CD4-positive, CD25-positive, alpha-beta regulatory T cell (primary cell): ENCODE measurements at places on chromosomes 16 and 17. TPM values are rescaled to one million over a fixed set of nuclear protein-coding genes. Genes with fewer than 3 reads are reported as not detected.
A peak's percentile ranks its signal among the peaks of the same experiment; 100 is the strongest.

The SLC25A10 gene
- total RNA-seq = 2.5 TPM

DNA sequence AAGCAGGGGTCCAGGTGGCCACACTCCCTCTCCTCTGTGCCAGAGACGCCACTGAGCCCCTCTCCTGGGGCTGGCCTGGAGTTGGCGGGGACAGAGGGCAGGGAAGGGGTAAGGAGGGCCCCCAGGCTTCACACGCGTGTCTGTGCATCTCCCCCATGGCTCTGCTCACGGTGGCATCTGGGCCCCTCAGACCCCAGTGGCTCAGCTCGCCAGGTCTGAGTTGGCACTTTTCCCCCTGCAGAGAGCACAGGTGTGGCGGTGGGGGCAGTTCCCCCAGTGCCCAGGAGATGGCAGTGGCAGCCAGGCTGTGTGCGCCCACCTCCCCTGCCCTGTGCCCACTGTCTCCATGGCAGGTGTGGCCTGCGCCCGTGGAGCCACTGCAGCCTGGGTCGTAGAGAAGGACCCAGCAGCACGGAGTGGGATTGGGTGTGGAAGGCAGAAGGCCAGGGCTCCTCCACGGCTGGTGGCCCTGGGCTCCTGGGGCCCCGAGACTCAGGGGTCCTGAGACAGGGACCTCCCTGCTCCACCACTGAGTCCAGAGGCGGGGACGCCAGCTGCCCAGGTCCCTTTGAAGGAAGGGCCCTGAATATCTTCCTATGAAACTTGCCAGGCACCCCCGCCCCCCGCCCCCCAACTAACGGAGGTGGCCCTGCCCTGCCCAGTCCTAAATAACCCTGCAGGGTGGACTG is 4.3 kb upstream of the APRT start:
- peak; percentile 45 for DNase-seq

- DNase-seq = no peak
These were observed 41.1 kb upstream of the C16orf82 start for GRCh38 chr16:27025581-27025980.

DNA sequence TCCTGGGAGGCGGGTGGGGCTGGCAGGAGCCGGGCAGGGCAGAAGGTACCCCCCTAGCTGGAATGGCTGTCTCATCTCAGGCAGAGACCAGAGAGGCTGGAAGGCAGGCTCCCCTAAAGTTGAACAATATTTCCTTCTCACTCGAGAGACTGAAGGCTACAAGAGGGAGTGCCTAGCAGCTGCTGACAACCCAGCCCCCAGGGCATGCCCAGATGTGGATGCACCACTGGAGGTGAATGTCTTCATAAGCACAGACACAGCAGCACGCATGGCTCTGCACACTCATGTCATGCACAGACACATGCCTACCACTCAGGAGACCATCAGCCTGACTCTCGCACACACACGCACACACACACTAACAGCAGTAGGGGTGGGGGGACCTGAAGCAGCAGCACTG is 179.0 kb downstream of the CCT6B start:
- DNase-seq = no peak

The TBC1D3I gene
- 1.4 TPM for total RNA-seq

DNA sequence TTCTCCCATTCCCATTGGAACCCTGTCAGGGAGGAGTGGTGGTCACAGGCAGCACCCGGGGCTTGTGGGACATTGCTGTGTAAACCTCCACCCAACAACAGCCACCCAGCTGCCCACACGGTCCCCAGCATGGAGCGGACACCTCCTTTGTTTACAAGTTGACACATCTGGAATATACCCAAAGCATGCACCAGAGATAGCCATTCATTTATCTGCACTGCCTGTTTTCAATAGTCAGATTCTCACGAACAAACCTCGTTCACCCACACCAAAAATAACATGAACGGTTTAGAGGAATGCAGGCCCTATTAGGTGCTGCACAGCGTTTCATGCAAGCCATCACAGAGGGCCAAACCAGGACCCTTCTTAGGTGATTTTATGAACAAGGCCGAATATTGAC is 244.8 kb downstream of the FOXL1 start:
- DNase-seq = no peak

The HOXB8 gene
- not detected for total RNA-seq

DNA sequence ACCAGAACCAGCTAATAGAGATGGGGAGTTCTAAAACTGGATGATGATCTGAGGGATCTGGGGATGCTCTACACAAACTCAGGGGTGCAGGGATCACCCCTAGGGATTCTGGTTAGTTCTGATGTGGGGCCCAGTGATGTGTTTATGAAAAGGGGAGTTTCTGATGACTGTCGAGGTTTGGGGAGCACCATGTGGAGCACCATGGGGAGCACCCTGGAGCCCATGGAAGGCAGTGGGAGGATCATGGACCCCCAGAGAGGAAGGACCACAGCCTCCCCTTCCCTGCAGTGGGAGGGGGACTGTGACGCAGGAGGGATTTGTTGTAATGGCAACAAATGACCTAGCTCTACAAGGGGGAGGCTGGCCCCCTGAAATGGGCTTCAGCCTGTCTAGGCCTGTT is 18.4 kb downstream of the PIMREG start:
- no peak for DNase-seq

GRCh38 chr16:1713331-1713730 is 7.3 kb downstream of the MAPK8IP3 start:
- DNase-seq = no peak

DNA sequence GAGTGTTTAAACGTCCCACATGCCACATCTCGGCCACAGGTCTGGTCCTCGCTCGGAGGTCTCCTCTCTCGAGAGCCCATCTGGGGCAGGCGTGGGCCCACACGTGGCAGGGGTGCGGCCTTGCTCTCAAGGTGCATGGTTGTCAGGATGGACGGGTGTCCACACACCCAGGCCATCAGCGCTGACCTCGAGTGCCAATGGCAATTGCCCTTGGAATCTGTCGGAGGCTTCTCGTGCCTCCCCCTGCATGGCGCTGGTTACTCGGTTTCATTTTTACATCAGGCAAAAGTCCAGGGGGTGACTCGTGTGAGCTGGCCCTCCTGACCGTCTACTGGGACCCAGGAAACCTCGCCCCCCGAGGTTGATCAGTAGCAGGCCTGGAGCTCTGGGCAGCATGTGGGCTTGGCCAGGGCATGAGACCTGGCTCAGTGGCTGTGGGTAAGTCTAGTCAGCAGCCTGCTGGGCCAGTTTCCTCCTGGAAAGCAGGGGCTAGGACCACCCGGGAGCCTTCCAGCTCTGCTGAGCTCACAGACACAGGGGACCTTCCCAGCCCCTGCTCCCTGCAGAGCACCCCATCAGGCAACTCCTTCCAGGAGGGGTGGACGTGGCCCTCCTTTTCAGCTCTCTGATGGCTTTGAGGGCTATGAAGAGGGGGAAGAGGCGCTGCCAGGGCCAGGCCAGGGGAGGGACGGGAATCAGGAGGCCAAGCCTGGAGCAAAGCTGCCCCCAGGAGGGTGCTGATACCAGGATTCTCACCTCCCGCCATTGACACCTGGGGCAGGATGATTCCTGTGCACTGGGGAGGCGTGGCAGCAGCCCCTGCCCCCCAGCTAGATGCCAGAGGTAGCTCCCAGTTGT is 3.7 kb upstream of the ZNF469 start:
- no peak for DNase-seq

GRCh38 chr16:68642047-68642435 is 3.1 kb upstream of the CDH3 start:
- DNase-seq = no peak

- DNase-seq = no peak
These were observed 284.3 kb upstream of the CDH11 start for GRCh38 chr16:65406116-65406515.

The KIF2B gene
- not detected for total RNA-seq

DNA sequence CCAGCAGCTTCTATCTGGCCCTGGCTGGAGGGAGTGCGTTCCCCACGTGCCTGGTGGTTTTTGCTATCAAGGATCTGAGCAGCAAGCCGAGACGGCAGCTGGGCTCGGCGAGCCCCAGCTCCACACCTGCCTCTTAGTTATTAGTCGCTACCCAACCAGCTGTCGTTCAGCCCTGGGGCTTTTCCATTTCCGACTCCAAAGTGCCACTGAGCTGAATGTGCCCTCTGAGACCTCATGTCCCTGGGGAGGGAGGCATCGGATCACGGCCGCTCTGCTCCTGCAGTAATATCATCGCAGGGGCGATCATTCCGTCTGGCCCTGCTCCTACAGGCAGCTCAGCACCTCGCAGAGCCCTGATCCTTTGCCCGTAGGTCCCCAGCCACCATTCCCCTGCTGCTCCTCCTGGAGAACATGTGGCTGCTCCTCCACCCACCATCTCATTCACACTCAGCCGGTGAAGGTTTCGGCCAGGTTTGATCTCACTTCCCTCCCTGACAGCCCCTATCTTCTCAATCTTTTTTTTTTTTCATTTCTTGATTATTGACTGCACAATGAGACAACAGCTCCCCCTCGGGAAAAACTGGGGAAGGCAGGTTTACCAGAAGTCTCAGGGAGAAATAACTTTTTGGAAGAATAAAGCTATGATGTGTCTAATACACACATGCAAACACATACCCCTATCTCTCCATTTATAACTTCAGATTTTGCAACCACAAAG is 86.7 kb downstream of the ZFHX3 start:
- no peak for DNase-seq

The ABCC12 gene
- not detected for total RNA-seq

The TP53TG3C gene
- not detected for total RNA-seq

The MPO gene
- total RNA-seq = not detected

- no peak for DNase-seq
These were observed 9.8 kb upstream of the TMEM204 start for GRCh38 chr16:1523581-1524245.

The PDILT gene
- total RNA-seq = not detected

DNA sequence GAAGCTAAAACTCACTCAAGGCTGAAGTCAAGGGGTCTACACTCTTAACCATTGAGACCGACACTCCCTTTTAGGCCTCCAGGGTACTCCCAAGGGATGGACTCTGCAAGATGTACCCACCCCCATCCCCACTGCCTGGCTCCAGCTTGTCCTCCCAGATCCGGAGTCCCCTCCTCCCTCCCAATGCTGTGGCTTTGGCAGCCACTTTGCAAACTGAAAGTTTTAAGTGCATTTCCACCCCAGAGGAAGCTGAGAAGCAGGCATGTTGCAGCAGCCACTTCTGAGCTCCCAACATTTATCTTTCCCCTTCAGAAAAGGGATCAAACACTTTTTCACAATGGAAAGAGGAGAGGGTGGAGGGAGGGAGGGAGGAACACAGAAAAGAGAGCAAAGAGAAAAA is 115.2 kb downstream of the COPRS start:
- no peak for DNase-seq

The YPEL2 gene
- total RNA-seq = 64.3 TPM

DNA sequence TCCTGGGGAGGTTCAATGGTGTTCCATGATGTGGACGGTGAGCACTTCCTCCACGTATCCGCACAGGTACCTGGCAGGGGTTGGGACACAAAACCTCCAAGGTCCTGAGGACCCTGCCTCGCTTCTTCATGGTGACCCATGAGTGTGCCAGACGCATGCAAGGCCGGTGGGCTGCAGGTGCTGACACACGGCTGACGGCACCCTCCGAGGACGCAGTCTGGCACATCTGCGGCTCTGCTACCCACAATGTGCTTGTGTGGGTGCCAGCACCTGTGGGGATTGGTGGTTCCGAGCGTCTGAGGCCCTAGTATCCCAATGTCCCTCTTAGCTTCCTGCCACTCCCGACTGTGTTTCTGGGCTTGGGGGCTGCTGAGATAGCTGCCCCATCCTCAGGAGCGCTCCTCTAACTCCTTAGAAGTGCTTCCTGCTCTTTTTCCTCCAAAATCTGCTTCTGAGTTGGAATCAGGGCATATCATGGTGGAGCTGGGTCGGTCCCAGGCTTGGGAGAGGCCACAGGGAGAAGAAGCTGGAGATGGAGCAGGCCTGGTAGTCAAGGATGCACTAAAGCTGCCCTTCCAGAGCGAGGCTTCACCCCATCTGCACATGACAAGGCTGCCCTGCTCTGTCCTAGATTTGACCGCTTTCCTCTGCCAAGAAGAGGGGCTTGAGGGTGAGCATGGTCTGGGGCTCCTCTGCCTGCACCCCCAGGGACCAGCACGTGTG is 1.6 kb downstream of the CYGB start:
- DNase-seq = no peak

DNA sequence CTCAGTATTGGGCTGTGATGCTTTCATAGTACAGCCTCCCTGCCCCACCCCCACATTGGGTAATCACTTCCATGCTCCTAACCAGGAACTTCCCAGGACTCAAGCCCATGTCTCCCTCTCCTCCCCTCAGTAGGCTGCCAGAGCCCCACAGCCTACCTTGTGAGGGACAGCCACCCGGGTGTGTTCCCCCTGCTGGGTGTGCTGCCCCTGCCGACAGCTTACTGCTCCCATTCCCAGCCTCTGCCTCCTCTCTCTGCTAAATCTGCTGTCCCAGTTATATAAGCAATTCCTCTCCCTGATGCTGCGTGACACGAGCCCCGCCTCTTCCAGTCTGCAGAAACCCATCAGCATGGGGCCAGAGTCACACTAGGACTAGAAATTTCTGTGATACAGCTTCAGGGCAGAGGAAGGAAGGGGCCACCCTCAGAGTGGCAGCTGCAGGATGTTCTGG is at the start of gene RSKR:
Gene RSKR (minus strand): TSS at position 255 of the 451 bp plus-strand sequence. CDS start 24 bp downstream, at position 231.
- DNase-seq = no peak

- DNase-seq = no peak
These were observed 377.0 kb upstream of the TNRC6C start for GRCh38 chr17:77581480-77581879.

- peak; percentile 30 for DNase-seq
These were observed 22.5 kb upstream of the CMTR2 start for GRCh38 chr16:71311553-71312158.

The ABCA9 gene
- not detected for total RNA-seq

- no peak for DNase-seq
These were observed 93.7 kb downstream of the TANGO6 start for GRCh38 chr16:68936736-68937631.

DNA sequence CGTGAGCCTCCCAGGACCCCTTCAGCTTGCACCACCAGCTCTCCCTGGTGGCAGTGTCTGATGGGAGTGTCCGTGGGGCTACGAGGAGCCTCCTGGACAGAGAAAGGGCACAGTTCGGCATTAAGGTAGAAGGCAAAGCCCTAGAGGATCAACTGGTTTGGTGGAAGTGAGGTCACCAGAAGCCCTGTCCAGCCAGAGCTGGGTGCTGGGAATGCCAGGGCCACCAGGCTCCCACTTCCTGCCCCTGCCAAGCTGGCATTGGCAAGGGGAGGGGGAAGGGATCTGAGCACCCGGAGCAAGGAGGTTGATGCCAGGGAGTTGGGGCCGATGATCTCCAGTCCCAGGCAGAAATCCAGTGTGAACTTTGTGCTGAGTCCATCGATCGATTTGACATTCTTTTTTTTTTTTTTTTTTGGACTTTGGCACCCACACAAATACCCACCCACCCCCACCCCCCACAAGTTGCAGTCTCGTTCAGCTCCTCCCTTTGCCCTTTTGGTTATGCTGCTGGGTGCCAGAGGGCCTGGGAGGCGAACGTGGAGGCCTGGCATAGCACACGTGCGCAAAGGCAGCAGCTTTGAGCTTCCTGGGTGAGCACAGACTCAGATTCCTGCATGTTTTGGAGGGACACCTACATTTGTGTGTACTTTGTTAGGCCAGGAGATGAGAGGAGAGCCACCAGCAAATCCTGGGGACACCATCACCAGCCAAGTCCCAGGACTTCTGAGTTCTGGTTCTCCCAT is 2.1 kb downstream of the NHERF1 start:
- no peak for DNase-seq

GRCh38 chr17:28371245-28372202 is at the start of gene SARM1:
SARM1 (plus strand) TSS chr17:28371694; CDS start chr17:28372033, 339 bp downstream.
- peak; percentile 72 for DNase-seq

GRCh38 chr16:19595043-19595767 is 39.7 kb downstream of the VPS35L start:
- DNase-seq = no peak
